ENCODE measurements at places on chromosomes 5 and 9.

DNA sequence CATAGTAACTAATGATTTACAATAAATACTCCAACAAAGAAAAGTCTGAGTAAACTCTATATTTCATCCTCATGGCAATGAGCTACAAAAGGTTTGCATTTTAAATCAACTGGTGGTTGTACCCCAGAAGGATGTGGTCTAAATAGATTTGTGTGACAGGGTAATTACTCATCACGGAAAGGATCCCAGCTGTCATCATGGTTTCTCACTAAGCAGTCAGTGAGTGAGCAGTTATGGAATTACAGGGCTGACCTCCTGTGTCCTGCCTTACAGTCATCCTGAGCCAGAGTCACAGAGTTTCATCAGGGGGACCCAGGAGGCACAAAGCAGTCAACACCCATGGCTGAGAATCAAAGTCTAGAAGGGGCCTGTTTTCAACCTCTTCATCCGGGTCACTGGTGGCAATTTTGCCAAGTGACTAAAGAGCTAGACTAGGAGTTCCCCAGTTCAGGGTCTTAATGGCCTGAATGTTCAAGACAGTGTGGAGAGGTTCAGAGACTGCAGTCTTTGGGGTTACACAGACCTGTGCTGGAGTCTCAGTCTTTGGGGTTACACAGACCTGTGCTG, 210.7 kb upstream of the SLC24A2 start:
- no peak for DNase-seq

DNA sequence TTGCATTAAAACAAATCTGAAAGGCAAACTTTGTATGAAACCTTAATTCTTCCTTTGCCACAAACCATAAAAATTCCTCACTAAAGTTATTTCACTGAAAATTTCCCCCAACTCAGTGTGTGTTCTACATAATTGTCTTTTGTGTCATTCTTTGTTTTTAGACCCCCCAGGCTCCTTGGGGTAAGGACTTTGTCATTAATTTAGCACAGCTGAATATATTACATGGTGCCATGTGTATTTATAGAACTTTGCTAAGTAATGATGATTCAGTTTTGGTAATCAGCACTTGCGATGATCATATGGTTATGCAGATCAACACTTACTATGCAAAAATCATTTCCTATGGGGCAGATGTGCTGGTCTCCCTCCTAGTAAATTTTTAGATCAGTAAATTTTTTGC, 712.1 kb upstream of the MEF2C start:
- no peak for DNase-seq

- DNase-seq = no peak
Measured at GRCh38 chr9:99158629-99159028, 53.7 kb downstream of the TGFBR1 start.

DNA sequence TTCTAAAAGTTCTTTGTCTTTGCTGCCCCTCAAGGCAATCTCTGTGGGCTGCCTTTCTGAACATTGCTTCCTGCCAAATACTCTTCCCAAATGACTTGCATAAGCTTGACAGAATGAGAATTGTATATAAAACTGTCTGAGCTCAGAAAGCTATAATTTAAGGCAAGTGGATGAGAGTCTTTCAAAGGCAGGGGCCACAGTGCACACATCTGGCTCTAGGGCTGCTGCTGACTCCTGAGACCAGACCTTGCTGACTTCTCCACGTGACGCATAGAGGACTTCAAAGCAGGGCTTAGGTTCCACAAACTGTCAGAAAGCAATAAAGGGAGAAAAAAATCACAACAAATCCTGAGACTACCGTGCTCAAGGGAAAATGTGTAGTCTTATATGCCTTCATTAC, 79.4 kb upstream of the DIRAS2 start:
- DNase-seq = no peak

DNA sequence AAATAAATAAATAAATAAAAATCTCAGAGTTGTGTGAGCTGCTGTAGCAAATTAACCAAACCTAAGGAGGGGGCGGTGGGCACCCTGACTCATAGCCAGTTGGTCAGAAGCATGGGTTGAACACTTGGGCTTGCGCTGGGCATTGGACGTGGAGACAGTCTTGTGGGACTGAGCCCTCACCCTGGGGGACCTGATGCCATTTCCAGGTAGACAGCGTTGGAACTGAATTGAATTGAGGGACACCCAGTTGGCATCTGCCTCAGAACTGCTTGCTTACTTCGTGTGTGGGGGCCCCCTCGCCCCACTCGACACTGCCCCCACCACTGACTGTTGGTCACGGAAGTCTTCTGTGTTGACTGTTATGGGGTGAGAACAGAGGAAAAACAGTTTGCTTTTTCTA, 19.0 kb upstream of the TBC1D9B start:
- DNase-seq = no peak

GRCh38 chr5:7415587-7416535, 19.9 kb downstream of the ADCY2 start:
- DNase-seq = no peak

DNA sequence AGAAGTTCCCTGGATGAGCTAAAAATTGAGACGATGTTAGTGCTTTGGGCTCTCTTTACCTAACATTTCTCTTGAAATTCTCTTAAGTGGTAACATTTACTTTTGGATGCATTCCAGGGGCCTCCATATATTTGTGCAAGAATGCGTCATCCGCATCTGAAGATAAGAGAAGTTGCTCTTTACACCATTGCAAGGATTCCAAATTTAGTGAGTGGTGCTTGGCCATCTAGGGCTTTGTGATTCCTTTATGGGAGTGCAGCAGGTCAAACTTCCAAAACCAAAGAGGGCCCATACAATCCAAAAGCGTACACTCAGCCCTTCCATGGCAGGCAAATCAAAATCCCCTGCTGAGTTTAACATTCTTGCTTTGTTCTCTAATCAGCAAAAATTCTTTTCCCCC, 102.0 kb upstream of the DMAC1 start:
- no peak for DNase-seq

DNA sequence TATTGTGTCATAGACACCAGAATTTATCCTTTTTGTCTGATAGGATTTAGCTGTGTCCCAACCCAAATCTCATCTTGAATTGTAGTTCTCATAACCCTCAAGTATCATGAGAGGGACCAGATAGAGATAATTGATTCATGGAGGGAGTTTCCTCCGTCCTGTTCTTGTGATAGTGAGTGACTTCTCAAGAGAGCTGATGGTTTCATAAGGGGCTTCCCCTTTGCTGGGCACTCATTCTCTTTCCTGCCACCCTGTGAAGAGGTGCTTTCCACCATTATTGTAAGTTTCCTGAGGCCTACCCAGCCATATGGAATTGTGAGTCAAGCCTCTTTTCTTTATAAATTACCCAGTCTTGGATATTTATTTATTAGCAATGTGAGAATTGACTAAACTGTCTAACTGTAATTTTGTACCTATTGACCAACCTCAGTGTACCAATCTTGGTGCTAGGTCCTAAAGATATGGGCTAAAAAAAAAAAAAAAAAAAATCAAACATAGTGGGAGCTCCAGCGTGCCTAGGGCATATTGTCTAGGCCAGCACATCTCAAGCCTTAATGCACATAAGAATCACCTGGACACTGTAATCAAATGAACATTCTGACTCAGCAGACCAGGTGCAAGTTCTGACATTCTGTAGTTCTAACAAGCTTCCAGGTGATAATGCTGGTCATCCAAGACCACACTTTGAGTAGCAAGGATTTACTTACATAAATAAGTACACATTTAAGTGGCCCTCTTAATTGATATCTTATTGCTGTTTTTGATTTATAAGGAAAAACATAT, 30.5 kb downstream of the ST8SIA4 start:
- no peak for DNase-seq

GRCh38 chr5:172110260-172110815, 77.7 kb downstream of the STK10 start:
- DNase-seq = no peak

- no peak for DNase-seq
Measured at GRCh38 chr9:86801246-86801645, 146.1 kb downstream of the GAS1 start.
